ENCODE measurements at places on chromosomes 5 and 9.

DNA sequence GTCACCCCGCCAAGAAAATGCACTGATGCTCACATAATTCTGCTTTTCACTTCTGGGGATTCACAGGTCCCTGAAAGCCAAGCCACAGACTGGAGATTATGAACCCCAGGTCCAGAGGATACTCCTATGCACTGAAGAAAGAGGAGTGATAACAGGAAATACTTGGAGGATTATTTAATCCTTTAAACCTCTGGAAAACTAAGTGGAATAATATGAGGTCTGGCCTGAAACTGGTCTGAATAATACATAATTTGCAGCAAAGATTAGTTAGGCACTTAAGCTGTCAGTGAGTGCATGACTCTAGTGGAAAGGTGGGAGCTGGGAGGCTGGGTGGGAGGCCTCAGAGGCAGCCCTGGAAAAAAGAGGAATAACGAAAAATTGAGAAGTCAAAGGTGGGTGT is 45.7 kb downstream of the MARCHF3 start:
- peak; percentile 42 for DNase-seq

DNA sequence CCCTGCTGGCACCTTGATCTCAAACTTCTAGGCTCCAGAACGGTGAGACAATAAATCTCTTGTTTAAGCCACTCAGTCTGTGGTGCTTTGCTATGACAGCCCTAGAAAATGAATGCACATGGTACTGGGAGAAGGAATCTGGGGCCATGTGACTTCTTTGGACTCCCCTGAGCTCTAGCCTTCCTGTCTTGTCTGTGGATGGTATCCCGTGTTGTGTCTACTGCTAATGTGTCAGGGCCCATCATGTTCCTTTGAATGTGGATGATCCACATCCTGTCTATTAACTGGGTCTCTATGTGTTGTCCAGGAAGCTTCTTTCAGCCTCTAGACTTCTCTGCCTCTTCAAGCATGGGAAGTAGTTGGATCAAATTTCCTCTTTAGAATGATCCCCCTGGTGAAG is 25.1 kb downstream of the IL7R start:
- DNase-seq: no peak

DNA sequence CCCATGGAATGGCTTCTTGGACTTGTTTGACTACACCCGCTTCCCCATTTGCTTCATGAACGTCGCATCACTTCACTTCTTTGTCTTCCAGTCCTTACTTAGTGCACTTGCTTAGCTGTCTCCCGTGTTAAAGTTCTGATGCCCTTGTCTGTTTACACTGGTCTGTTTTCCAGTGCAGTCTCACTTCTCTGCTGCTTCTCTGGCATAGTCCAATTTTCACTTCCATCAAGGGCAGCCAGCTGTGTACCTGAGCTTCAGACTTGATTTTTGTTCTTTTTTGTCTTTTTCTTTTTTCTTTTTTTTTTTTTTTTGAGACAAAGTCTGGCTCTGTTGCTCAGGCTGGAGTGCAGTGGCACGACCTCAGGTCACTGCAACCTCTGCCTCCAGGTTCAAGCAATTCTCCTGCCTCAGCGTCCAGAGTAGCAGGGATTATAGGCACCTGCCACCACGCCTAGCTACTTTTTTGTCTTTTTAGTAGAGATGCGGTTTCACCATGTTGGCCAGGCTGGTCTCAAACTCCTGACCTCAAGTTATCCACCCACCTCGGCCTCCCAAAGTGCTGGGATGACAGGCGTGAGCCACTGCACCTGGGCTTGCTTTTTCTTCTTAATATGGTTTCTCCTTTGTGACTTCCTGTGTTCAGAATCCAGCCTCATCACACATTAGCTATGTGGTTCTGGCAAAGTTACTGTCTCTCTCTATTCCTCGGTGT is 75.4 kb downstream of the LRRC70 start:
- no peak for DNase-seq

DNA sequence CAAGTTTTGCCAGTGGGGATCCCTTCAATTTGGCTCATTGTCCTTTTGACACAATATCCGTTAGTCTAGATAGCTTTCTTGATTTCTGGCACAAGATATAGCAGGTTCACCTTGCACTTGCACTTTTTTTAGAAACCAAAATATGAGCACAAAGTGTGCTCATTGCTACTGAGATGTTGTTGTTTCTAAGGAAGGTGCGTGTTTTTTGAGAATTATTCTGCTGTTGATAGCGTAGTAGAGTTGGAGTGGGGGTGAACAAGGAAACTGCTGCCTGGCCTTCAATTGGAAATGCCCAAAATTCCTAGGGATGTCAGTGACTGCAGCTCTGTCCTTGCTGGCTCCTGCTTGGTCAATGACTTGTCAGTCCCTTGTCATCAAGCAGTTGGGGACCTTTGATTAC is 73.3 kb downstream of the TLE4 start:
- no peak for DNase-seq

DNA sequence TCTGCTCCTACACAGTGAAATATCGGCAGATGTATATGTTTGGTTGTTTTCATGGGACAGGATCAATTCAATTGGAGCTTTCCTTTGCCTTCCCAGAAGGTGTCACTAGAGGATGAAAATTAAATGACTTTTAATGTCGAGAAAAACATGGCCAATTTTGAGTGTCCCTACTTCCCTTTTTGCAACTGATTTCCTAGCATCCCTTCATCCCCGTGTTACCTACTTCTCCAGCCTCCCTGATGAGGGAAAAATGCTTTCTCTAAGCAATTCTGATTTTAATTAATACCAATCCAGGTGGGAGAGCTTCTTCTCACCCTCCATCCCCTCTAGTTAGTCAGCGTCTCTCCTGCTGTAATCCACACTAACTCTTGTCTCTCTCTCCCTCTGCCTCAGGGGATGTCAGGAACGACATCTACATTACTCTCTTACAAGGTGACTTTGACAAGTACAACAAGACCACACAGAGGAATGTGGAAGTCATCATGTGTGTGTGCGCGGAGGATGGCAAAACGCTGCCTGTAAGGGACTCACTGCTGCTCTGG is 64.9 kb downstream of the DOCK2 start:
- DNase-seq: no peak

DNA sequence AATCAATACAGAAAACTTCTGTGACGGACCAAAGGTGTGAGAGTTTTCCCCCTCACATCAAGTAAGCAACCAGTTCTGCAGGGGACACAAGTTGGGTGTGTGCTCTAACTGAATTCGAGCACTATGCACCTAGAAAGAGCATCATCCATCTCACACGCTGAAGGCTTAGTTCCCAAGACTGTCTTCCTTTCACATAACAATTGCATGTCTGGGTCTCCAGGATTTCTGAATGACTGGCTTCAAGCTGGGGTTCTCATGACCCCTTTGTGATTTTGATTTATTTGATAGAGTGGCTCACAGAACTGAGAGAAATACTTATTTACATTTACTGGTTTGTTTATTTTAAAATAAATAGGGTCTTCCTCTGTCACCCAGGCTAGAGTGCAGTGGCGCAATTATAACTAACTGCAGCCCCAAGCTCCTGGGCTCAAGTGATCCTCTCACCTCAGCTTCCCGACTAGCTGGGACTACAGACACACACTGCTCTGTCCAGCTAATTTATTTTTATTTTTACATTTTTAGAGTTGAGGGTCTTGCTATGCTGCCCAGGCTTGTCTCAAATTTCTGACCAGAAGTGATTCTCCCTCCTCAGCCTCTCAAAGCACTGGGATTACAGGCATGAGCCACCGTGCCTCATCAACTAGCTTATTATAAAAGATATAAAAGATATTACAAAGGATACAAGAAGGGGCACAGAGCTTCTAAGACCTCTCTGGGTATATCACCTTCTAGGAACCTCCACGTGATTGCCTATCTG is 316.7 kb upstream of the CDH12 start:
- DNase-seq: no peak

DNA sequence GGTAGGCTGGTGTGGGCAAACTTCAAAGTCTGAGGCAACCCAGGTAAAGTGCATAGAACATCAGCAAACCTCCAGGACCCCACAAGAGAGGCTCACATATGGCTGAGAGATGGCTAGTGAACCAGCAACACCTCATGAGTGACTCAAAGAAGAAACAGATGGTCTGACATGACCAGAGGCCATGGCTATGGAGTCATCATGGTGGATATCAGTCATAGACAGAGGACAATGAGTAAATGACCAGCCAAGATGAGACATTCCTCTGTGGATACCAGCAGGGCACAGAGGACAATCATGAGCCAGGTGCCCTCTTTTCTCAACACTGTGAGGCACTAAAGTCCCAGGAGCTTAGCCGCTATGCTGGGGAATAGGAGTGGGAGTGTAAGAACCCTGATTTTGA is 180.8 kb downstream of the RASEF start:
- no peak for DNase-seq

DNA sequence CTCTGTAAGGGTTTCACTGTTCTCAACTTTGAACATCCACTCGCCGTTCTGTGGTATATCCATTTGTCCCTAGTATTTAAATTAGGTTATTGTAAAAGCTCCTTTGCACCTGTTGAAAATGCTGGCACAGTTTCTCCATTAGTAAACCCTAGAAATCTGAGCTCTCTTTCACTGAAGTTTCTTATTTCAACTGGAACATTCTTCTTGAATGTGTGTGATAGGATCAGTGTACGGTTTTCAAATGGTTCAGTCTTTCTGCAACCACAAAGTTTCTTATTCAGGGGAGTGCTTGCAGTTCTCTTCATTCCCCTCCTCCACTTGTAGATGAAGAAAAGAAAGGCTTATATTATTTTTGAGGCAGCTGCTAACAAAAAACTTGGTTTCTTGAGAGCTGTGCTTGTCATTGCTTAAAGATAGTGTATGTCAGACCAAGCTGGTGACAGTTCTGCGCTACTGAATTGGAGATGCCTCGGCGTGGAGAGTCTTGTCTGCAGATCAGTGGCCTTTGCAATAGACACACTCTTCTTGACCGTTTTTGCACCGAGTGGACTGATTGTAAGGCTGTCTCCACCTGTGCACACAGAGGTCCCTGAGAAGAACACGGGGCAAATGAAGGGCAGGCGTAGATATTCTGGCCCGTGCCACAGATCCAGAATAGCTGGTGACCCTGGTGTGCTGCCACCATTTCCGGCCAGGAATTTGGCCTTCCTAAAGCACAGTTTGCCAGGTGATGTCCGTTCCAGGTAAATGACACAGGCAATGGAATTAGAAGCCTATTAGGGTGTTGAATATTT is 102.2 kb downstream of the TRIO start:
- peak; percentile 15 for DNase-seq

DNA sequence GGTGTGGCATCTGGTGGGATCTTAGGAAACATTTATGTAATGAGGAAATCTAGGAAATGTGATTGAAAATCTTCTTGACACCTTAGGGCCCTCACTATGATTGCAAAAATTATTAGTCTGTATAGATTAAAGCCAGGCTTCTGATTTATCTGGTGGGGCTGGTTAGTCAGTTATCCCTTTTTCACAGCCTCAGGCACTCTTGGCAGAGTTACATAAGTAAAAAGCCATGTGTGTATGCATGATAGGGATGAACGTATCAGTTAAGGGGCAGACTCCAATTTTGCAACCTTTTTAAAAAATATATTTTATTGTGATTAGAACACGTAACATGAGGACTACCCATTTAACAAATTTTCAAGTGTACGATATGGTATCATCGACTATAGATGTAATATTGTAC is 30.6 kb upstream of the RAB14 start:
- DNase-seq: no peak

DNA sequence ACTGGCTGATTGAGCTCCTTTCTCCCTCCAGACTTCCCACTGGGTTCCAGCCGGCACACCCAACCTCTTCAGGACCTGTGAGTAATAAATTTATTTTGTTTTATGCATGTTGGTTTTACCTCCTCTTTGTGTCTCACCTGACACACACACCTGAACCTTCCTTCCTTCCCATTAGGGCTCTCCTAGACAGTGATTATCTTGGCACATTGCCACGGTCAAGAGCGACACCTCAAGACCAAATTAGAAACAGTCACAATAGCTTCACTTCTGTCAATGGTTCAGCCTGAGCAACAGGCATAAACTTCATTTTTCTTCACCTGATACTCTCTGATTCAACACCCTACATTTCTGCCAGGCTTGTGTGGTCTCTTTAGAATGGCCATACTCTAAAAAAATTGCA is 296.3 kb upstream of the SMARCA2 start:
- no peak for DNase-seq

GRCh38 chr9:72384710-72385485 is 19.9 kb upstream of the ZFAND5 start:
- no peak for DNase-seq

DNA sequence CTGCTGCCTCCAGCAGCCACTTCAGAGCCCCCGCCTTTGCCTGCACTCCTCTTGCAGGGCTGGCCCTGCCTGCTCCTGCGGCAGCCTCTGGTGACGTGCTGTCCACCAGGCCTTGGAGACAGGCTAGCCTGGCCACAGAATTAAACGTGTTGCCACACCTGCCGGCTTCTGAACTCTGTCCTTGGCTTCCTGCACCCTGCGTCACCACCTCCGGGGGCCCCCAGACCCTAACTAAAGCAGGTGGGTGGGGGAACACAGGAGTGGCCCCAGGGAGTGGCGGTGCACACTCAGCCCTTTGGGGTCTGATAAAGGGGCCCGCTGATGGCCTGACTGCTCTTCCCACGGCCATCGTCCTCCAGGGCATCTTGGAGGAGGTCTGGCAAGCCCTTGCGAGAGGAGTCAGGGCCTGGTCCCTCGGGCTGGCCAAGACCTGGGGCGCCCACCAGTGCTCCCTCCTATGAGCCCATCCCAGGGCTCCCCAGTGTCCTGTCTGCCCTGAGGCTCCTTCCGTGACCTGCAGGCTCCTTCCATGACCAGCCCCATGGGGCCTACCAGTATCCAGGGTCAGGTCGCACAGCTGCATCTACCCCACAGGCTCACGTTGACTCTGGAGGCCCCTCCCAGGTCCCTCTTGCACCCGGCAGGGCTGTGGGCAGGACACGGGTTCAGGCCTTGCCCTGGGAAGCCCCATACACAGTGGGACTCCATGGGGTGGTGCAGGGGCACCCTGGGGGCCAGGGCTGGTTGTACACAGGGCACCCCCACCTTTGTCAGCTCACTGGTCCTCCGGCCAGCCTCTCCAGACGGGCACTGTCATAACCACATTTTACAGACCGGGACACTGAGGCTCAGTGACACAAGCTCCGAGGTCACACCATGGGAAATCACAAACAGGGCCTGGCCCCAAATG is 1.0 kb upstream of the MAMDC4 start:
- DNase-seq: no peak

- no peak for DNase-seq
These were observed 33.9 kb downstream of the GOLGA1 start for GRCh38 chr9:124906966-124907365.

Measured in fibroblast of skin of left quadriceps (primary cell).